ENCODE measurements at places on chromosomes 3 and 15.

GRCh38 chr3:21054064-21054463 lies 696.9 kb downstream of the ZNF385D start:
- no peak for DNase-seq

DNA sequence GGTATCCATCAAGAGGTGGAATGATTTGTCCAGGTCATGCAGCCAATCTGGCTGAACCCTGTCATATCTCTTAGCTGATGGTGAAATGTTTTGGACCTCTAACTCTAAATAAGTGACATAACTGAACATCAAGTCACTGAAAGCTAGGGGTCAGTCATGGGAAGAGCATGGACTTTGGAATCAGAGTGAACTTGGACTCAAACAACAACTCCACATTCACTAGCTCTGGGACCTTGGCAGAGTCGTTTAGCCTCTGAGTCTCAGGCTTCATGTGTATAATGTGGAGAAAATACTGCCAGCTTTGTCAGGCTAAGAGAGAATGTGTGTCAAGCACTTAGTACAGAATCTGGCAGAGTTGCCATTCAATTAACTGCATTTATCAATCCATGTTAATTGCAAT lies 557.8 kb upstream of the CFAP20DC start:
- no peak for DNase-seq

DNA sequence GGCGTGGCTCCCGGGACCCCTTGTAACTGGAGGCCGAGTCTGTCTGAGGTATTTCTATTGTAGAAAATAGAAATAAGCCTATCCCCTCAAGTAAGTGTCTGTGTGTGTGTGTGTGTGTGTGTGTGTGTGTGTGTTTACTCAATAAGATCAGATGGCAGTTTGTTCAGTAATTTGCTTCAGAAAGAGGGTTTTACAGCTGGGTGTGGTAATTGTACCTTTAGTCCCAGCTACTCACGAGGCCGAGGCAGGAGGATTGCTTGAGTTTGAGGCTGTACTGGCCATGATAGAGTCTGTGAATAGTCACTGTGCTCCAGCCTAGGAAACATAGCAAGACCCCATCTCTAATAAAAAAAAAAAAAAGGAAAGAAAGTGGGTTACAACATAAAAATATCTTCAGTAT lies 8.7 kb downstream of the SPINT1 start:
- no peak for DNase-seq

GRCh38 chr3:163809540-163809993 lies 1268.7 kb downstream of the SI start:
- no peak for DNase-seq

DNA sequence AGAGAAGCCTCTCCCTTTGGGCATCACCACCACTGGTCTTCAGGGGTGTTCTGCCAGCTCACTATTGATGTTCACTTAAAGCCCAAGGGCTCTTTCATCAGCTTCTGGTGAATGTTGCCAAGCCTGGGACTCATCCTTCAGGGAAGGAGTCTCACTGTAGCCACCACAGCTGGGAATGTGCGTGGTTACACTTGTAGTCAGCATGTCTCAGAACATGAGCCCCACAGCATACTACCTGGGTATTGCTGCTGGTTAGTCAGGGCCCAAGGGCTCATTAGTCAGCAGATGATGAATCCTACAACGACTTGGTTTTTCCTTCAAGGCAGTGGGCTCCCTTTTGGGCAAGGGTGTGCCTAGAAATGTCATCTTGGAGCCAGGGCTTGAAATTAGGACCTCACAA lies 412.9 kb downstream of the VGLL3 start:
- no peak for DNase-seq

GRCh38 chr15:78405336-78405924 lies 32.6 kb upstream of the IREB2 start:
- no peak for DNase-seq

DNA sequence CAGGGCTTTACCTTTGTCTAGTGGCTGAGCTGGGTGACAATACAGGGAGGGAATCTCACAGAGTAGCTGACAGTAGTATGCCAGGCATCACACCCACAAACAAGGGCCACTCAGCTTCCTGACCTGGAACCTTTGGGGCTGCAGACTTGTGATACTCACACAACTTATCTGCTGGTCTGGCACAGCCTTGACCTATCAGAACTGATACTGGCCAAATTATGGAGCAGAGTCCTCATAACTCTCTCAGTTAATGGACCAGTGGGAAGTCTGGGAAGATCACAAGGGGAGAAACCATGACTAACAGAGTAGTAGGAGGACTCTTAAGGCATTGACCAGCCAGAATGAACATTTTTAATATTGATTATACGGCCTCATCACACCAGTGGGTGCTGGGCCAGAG lies 19.4 kb downstream of the MRPL46 start:
- no peak for DNase-seq

DNA sequence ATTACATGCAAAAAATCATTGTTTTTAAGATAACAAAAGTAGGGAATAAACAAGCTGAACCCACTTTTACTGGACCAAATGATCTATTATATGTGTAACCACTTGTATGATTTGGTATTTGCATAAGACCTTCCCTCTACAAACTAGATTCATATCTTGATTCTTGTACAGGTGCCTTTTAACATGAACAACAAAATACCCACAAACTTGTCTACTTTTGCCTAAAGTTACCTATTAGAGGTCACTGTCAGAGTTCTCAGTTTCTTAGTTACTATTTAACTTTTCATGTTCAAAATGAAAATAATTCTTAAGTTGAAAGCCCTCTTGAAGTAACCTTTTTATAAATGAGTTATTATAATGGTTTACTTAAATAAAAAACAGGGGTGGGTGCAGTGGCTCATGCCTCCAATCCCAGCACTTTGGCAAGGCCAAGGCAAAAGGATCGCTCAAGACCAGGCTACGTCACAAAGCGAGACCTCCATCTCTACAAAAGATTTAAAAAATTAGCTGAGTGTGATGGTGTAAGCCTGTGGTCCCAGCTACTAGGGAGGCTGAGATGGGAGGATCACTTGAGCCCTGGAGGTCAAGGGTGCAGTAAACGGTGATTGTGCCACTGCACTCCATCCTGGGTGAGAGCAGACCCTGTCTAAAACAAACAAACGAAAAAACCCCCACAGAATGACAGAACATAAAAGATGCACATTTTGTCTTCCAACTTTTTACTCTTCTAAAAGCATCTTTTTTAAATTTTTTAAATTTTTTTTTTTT lies 16.0 kb downstream of the ACTR8 start:
- no peak for DNase-seq

DNA sequence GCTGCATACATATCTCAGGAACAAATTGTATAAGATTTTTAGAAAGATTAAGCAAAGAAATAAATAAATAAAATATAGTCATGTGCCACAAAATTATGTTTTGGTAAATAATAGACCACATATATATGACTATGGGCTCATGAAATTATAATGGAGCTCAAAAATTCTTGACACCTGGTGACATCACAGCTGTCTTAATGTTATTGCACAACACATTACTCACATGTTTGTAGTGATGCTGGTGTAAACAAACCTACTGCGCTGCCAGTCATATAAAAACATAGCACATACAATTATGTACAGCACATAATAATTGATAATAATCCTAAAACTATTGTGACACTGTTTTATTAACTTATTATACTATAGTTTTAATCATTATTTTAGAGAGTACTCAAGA lies 1159.1 kb downstream of the SI start:
- DNase-seq, result no peak

GRCh38 chr3:42733501-42734262 lies 31.1 kb upstream of the HHATL start:
- DNase-seq, result no peak

GRCh38 chr3:182937293-182938051 lies 42.9 kb downstream of the DCUN1D1 start:
- DNase-seq, result no peak

- DNase-seq, result no peak
Observed at GRCh38 chr15:83999396-84000135, 236.0 kb upstream of the GOLGA6L4 start.

- no peak for DNase-seq
Observed at GRCh38 chr3:101266566-101266965, 53.8 kb downstream of the IMPG2 start.

DNA sequence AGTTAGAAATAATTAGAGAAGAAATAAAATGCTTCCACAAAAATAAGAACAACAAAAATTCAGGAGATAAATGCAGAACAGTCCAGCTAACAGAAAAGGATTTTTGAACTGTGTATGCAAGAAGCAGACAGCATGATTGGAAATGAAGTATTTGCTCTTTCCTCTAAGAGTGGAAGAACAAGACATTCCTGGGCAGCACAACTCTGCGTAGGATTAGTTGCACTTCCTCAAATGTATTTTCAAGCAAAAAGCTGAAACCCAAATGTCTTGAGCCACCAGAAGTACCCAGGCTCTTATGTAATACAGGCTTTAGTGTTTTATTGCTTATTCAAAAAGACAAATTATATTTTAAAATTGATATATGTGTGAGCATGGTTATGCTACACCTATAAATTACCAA lies 127.2 kb downstream of the ZBTB20 start:
- no peak for DNase-seq

DNA sequence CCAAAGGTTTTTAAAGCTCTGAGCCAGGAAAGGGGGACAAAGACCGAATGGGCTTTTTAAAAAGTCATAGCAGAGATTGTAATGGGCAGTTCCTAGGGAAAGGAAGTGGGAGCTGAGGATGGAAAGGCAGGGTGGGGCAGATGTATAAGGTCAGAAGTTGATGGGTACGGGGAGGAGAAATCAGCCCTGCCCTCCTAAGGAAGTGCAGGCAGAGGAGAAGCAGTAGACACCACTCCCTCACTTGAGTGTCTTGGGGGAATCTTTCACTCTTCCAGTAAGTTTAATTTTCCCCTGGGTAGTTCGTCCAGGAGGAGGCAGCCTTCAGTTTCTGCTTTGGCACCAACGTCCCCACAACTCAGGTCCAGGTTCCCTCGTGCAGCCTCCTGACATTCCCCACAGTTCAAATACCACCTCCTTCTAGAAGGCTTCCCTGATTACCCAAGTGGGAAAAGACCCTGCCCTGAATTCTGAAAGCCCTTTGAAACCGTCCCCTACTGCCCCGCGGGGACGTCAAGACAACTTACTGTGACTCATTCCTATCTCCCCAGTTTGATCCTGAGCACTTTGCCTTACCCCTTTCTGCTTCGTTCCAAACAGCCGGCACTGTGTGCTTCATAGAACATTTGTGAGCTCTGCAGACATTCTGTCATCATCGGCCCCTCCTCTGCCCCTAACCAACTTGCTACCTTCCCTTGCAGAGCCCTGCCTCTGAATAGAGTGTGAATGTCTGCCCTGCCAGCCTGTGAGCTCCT lies 14.3 kb upstream of the SRP14 start:
- DNase-seq, result no peak

DNA sequence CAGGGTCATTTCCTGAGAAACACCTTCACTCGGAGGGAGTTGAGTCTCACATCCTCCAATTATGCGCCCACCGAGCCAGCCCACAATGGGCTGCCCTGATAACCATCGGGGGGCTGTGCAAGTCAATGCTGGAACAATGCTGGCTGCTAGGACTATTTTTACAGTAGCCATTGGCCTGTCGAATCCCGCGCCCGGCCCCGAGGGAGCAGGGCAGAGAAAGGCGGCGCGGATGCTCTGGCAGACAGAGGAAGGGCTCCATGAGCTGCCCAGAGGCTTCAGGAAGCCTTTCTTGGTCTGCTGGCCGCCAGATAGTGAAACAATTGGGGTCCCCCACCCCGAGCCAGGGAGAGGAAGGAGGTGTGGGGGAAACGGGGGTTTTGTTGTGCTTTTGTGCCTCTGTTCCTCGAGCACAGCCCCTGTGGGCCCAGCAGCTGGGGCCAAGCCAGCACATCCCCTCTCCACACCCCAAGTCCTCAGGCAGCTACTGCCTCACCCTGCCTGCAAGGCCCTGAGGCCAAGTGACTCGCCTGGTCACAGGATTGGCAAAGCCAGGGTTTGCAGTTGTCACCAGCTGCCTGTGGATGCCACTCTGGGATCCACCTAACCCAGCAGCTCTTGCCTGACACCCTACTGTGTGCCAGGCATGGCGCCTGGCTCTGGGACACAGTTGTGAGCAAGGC lies 39.0 kb downstream of the SLC6A6 start:
- DNase-seq, result no peak

- no peak for DNase-seq
Observed at GRCh38 chr3:100022506-100022905, 91.8 kb downstream of the FILIP1L start.

DNA sequence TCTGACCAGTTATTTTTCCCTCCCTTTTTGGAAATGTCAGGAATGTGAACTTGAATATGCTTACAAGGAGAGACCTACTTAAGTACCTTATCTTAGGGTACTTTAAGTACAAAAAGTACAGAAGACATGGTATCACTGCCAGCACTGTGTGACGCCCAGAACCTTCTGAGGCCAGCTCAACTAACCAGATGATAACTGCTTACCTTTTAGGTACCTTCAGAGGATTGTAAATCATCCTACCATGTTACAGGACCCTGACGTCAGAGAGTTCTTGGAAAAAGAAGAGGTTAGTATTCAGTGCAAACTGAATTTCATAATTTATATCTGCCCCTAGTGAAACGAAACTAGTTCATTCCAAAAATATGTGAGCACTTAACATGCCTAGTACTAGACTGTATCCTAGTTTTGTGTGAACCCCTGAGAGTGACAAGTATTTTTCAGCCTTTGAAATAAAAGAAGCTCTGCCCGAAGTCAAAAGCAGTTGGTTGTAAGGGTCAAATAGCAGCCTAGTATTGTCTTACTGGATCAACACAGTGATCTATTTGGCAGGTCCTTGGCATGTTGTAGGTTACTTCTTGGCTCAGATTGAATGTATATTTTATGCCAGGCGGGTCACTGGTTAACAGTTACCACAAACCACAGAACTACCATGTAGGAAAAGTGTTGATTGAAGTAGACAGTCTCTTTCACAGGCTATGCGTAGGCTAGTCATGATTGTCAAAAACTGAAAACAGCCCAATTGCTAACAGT lies 23.8 kb upstream of the SNX22 start:
- DNase-seq, result no peak

GRCh38 chr15:62975515-62975914 lies 67.0 kb upstream of the TPM1 start:
- no peak for DNase-seq

- no peak for DNase-seq
Observed at GRCh38 chr3:128328546-128329458, 137.9 kb downstream of the DNAJB8 start.

- DNase-seq, result no peak
Observed at GRCh38 chr3:49020330-49021212, 1.4 kb upstream of the NDUFAF3 start.
